ENCODE measurements at places on chromosomes 6 and 20.

DNA sequence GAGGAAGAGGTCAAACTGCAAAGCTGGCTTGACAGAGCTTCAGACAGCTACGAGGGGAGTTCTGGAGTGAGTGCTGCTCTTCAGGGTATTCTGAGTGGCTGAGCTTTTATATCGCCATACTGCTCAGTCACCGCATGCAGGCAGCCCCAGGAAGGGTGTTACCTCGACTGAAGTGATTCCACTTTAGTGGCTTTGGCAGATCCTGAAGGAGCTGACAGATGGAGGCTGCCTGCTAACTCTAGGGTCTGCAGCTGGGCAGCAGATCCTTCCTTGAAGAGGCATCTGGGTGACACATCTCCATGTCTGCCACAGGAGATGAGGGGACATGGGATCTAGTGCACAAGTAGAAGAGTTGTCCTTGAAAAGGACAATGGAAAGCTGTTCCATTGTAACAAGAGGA lies 3.7 kb upstream of the DEK start:
- no peak for DNase-seq

GRCh38 chr20:50673146-50673465 lies 18.2 kb downstream of the RIPOR3 start:
- no peak for DNase-seq

DNA sequence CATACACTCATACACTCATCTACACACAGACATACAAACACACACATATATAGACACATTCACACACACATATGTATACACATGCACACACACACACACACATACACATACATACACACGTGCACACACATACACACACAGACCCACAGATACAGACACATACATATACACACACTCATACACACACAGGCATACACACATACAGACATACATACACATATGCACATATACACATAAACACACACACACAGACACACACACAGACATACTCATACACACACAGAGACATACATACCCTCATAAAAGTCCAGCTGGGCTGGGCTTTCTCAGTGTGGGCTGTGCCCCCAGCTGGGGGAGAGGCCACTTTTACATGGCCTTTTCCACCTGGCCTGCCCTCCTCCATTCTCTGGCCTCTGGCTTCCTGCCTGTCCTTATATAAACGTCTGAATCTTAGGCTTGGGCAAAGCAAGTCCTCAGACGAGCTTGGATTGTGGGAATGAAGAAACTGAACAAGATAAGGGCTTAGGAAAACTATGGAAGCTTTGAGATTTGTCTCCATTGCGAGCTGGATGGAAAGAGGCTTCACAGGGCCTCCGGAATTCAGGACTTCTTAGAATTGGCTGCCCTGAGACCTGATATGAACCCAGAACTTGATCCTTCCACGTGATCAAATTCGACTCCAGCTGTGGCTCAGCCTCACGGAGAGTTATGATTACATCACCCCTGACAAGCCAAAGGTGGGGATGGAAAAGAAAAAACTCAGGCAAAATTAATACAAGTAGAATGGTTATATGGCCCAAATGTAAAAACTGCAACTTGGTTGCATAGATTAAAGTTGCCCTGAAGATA lies 22.5 kb upstream of the CST3 start:
- DNase-seq = no peak

DNA sequence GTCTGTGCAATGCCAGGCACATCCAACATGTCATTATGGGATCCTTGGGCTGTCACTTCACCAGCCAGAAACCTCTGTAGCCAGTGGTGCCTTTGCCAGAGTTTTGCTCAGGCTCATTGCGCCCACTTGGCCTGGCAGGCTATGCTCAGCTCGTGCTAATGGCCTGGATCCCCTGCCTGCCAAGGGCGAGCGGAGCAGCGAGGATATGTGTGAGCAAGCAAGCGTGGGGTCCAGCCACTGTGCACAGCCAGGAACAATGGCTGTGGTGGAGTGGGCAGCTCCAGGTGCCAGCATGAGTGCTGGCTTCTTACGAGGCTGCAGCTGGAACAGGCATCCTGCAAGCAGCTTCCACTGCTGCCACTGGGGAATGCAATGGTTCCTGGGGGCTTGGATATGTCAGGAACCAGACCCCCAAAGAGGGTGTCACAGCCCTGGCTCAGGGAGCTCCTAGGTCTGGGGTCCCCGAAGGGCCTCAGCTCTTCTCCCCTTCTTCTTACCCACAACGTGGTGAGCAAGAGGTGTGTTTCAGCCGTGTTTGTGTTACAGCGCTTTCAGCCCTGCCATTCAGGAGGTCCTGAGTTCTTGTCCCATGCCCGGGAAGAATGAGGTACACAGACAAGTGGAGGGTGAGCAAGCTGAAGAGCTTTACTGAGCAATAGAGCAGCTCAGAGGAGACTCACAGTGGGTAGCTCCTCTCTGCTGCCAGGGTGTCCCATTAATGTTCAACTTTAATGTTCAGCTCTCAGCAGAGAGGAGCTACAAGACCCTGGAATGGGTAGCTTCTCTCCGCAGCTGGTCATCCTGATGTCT lies 22.3 kb upstream of the TOP1 start:
- DNase-seq = no peak

DNA sequence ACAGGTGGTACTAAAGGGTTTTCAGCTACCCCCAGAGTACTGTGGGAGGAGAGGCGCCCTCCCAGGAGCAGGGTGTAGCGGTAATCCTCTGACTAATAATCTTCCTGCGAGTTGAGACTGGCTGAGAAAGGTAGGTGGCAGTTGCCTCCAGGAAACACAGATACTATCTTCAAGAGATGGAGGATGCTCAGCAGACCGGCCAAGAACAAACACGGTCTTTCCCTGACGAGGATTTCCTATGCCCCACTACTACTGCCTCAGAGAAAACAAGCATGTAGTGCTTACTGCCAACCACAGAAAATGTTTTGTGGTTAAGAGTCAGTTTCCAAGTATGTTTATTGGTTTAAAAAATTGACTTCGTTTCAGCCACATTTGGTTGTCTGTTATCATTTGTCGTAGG lies 26.8 kb downstream of the C6orf89 start:
- DNase-seq = peak; percentile 35

GRCh38 chr6:132344811-132345210 lies 56.5 kb downstream of the MOXD1 start:
- DNase-seq = no peak

DNA sequence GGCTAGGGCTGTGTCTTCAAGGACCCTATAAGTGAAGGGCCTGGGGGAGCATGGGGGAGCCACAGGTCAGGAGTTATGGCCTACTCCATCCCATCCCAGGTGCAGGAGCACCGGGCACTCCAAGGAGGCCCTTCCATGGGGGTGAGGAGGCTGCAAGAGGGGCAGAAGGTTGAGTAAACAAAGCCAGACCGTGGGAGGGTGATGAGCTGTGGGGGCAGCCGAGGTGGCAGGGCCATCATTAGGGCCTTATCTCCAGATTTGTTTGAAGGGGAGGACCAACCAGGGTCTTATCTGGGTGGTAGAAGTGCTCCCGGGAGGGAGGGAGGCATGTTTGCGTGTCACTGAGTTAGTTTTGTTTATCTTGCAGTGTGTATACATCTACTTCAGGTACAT lies 2.1 kb upstream of the FAM83C start:
- DNase-seq = no peak

DNA sequence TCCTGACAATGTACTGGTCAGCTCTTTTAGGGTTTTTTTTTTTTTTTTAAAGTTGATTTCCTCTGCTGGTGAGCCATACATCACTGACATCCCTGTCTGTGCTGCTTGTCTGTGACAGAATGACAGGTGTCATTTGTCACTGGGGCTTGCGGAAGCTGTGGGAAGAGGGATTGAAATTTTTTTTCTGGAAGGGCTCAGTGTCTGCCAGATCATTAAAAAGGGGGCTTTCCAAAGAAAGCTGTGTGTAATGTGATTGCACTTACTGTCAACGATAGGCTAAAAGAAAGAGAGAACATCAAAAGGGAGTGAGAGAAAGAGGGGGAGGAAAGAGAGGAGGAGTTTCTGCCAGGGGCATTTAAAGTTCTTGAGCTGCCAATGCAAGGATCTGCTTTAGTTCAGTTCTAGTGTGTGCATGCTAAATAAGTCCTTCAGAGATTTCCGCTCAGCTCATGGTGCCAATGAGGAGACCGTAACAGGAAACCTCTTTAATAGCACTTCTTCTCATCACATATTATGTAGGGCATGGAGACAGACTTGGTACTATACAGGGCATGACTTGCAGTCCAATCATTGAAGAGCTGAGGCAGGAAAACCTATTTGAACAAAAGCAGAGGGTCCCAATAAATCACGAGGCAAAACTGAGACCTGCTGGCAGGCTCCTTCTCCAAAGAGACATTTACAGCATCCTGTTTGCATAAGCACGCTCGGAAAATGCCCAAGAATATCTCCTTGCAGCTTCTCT lies 177.2 kb downstream of the TSHZ2 start:
- DNase-seq = no peak

- no peak for DNase-seq
Measured at GRCh38 chr6:169160855-169161560, 92.6 kb downstream of the THBS2 start.

DNA sequence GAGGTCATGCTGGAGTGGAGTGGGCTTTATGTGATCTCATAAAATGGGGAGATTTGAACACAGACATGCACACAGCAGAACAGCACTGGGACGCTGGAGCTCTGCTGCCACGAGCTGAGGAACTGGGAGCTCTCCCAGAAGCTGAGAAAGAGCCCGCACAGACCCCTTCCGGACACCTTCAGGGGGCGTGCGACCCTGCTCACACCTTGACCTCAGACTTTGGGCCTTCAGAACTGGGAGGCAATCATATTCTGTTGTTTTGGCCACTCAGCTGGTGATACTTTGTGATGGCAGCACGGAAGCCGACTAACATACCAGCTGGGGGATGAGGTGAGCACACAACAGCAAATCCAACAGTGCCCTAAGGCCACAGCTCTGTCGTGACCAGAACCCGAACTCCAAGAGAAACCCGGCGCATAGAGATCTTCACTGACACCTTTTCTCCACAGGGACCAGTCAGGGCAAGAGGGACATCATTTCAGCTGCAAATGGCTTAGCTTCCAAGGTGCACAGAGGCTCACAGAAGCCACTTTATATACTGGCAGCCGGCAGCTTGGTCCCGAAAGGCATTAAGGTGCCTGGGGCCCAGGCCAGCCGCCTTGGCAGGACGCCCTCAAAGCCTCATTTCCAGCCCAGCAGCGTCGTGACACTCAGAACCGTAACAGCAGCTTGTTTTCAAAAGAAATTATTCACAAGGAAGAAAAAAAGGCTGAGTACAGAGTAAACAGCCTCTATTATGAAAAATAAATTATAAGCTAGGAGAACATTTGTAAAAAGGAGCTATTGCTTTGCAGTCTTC lies 89.3 kb downstream of the RNASET2 start:
- DNase-seq = no peak

DNA sequence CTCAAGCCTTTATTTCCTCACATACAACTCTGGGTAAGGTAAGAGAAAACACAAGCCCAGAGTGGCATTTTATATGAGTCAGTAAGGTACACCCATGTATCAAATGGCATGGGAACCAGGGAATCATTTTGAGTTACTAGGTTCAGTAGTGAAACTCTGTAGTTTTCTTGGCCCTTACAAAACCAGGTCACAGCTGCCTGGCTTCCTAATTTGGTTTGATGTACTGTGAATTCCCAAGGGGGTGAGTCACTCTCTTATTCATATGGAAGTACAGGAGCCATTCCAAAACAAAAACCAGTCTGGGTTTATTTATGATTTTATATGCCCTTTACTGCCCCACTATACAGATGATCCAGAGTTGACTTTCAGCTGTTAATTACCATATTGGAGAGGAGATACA lies 70.7 kb downstream of the PDE7B start:
- no peak for DNase-seq

- DNase-seq = no peak
Measured at GRCh38 chr20:63636752-63637628, 10.1 kb upstream of the GMEB2 start.

DNA sequence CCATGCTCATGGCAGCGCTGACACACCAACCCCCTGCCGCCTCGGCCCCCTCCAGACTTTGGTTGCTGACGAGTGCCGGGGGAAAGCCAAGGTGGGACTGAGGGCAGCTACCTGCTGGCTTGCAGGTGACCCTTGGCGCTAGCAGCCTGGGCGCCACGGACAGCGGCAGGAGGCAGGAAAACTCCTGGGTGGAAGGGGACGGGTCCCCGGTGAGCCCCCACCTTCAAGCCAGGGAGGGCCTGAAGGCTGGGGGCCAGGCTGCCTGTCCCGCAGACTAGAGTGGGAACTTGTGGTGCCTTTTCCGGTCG lies 226.7 kb downstream of the OTOR start:
- DNase-seq = no peak

DNA sequence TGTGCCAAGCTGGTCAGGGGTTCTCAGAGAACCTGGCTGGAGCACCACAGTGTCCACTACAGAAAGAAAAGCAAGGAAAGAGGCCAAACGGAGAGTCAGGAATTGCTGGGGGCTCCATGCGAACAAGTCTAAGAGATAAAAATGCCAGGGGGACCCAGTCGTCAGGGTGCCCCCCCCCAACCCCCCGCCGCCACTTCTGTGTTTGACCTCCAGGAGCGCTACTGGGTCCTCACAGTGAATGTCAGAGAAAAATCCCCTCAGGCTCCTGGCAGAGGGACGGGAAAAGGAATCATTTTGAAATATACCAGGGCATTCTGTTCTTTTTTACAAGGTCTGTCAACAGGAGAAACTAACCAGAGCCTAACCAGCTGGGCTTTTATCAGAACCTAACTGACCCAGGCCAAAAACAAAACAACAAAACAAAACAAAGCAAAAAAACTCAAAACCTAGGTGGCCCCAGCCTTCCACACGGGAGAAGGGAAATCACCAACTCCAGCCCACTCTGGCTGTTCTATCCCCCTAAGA lies 17.9 kb upstream of the NELFCD start:
- DNase-seq = no peak

DNA sequence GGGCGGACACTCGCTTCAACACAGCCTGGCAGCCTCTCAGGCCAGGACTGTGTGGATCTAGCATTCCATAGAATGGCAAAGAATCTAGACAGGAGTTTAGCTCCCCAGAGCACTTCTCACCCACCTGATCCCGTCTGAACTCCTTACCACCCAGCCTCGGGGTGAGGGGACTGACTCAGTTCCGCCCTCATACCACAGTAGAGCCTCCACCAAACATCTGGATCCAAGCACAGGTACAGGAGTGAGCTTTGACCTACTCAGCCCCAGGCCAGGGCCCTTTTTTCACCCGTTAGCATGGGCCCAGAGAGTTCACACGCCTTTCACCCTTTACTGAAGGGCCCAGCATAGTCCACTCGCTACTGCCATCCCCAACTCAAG lies 715 bp downstream of the PSMF1 start:
- DNase-seq = no peak

DNA sequence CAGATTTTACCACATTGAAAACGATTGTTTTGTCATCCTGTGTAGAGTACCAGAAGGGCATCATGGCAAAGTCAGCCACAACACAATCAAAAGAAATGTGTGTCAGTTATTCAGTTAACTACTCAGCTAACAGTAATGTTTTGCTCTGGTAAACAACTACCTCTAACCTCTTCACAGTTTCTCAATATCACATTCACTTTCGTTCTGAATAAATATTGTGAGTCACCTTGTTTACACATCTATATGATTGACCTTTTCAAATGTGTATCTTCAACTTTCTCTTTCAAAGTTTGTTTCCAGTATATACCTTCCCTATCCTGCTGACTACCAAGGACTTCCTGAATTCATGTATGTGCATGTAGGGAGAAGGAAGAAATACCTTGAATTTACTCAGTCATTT lies 216.6 kb upstream of the UFL1 start:
- DNase-seq = no peak

- no peak for DNase-seq
Measured at GRCh38 chr6:157032923-157033322, 255.7 kb downstream of the ARID1B start.

GRCh38 chr6:30554962-30555815 lies 1.1 kb downstream of the GNL1 start:
- no peak for DNase-seq

Measured in stimulated activated CD8-positive, alpha-beta memory T cell treated with anti-CD3 and anti-CD28 coated beads, Interleukin-15, amount 100 ng/mL, for 1 hour (primary cell).